ENCODE measurements at places on chromosomes 1 and 21.

DNA sequence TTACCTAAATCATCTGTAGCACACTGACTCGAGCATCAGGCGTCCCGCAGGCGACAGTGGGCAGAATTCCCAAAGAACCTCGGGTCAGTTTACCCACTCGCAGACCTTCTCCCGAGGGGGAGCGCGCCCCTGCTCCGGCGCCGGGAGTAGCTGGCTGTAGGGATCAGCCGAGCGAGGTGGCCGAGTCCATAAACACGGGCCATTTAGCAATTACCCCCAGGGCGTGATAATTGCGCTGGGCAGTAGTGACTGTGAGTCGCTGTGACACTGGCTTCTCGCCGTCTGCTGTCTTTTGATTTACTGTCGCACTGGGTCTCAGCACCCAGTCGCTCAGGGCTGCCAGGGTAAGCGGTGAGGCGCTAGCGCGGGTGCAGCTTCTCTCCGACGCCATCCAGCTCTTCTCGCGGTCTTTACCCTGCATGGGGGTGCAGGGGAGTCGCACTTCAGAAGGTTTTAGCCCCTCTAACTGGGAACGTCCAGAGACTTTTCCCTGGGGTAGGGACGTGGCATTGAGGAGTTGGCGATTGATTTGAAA, 16.2 kb downstream of the HLX start:
- DNase-seq = no peak

DNA sequence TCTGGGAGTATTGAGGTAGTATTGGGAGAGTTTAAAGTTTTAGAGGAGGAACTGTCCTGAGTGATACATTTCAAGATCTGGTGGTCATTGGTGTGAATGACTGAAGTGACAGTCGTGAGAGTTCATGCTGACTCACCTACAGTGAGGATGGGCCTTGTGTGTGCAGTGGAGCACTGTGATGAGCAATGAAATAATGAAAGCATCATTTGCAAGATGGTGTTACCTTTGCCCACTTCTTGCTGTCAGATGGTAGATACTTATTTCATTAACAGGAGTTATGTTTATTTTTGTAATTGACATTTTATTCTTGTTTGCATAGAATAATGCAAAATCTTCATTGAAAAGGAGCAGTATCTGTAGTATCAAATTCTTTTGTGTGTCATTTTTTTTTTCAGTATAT, 29.0 kb downstream of the POU2F1 start:
- DNase-seq = no peak

DNA sequence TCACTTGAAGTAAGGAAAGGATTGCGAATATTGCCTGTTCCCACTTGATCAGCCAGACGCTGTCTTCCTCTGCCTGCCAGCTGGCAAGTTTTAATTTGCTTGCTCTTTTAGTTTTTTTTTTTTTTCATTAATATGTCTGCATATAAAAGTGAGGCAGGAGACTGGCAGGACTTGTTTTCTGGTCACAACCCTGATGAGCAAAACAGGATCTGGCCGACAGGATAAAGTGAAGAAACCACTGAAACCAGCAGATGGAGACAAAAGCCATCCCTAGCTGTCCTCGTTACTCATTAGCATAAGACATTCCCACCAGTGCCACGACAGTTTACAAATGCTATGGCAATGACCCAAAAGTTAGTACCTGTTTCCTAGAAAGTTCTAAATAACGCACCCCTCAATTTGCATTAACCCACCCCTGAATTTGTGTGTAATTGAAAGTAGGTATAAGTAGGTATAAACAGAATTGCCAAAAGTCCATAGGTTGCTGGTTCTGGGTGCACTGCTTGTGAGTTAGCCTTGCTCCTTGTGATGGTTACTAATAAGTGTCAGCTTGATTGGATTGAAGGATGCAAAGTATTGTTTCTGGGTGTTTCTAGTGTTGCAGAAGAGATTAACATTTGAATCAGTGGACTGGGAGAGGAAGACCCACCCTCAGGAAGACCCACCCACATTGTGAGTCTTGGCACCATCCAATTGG, 60.8 kb downstream of the ZNF684 start:
- DNase-seq = peak; percentile 44

GRCh38 chr1:112044745-112045144, 55.3 kb upstream of the KCND3 start:
- no peak for DNase-seq

- DNase-seq = no peak
Measured at GRCh38 chr1:24639881-24640280, 3.2 kb upstream of the SRRM1 start.

- DNase-seq = no peak
Measured at GRCh38 chr21:27406300-27407009, 439.6 kb upstream of the ADAMTS5 start.

DNA sequence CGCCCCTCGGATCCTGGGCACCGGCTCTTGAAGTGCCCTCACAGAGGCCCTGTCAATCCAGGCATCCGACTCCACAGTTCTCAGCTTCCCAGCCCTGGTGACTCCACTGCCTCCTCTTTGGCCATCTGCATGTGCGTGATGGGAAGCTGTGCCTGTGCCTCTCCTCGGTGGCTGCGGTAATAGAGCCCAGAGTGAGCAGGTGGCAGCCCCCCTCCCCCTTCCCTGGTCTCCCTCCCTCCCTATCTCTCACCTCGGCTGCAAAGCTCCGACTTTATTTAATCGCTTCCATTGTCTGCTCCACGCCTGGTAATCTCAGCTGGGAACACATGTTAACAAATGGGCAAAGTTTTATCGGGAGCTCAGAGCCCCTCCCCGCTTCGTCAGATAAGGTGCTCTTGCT, 91.9 kb downstream of the IGSF21 start:
- DNase-seq = no peak

GRCh38 chr1:207172885-207173284, 68.9 kb downstream of the C4BPA start:
- no peak for DNase-seq

DNA sequence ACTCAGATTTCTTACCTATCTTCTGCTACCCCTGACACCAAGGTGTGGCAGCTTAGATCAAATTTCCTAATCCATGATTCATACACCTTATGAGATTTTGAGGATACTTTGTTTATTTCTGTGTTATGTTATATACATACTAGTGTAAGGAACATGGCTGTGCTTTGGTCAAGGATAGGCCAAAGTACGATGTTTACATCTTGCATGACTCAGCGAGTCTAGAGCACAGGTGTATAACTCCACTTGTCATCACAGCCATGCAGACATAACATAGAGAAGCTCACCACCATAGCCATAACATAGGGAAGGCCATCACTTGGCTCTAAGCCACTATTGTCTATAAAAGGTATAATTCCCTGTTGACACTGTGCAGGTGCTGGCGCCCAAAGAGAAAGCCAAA, 61.2 kb downstream of the GBP6 start:
- no peak for DNase-seq

GRCh38 chr1:171372418-171373084, 58.6 kb downstream of the FMO4 start:
- no peak for DNase-seq

DNA sequence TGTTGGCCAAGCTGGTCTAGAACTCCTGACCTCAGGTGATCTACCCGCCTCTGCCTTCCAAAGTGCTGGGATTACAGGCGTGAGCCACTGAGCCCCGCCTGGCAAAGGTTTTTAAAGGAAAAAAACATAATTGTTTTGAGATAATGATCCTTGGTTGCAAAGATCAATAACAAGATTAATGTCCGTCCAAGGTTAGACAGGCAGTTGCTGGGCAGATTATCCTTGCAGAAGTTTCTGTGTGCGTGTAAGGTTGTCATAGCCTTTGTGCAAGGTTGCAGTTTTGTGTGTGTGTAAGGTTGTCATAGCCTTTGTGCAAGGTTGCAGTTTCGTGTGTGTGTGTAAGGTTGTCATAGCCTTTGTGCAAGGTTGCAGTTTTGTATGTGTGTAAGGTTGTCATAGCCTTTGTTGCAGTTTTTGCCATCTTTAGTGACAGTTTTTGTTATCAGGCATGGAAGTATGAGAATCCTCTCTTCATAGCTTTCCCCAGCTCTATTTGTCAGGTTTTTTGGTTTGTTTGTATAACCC, 3.6 kb downstream of the YBEY start:
- no peak for DNase-seq

DNA sequence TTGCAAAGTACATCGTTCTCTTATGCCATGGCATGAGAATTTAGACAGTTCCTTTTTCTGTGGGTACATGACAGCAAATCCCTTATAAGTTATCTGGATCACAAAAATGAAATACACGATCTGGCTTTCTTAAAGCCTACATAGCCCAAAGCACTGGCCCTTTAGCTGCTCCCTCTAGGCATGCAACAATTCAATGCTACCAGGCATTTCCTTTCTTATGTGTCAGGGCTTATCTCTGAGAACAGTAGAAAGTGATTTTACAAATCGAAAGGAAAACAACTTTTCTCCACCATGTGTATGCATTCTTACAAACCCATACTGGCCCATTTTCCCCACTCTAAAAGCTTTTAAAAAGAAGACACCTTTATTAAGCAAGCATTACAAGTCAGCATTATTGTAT, 139.7 kb downstream of the GRIK1 start:
- no peak for DNase-seq

DNA sequence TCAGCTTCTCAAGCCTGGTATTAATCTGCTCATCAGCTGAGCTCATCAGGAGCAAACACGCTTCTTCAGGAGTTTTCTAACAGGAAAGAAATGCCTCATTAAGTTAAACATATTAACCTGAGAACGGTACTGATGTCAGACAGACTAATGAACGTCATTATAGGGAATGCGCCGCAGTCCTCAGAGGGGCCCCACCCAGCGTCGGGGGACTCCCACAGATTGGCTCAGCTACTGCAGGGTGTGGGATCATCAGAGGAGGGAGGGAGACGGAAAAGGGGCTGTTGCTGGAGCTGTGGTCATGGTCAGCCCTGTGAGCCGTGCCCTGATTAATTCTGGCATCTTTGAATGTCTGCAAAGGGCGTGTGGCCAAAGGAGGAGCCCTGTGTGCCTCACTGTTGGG, 348.5 kb downstream of the PTPRU start:
- DNase-seq = no peak

DNA sequence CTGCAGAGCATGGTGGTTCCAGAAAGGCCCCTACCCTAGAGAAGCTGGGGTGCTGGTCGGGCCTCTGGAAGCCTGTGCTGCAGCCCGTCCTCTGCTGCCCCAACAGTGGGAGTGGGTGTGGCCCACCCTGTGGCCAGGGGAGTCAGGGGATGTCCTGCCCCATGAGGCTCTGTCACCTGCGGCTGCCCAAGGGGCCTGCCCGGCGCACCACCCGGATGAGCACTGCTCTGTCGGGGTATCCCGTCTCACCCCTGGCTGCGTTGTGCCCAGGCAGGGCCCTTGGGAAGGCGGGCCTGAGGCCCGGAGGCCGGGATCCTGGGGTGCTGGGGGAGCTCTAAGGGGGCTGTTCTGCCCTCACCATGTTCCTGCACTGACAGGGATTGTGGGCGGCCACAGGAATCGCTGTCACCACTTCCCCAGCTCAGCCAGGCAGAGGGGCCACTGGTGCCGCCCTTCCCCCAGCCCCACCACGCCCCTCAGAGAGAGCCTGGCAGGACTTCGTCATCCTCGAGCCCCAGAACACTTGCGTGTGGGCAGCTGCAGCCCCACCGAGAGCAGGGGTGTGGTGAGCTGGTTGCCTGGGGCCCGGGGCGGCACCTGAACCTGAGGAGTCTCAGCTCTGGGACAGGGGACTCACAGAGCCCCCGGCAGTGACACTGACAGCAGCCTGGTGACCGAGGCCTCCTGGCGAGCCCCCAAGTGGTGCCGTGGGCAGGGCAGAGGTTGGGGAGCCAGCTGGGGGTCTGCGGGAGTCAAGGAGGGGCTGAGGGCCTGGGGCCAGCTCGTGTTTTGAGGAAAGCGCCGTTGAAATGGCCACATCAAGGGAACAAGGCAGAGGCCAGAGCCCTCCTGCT, 20.2 kb downstream of the PANK4 start:
- DNase-seq = no peak

DNA sequence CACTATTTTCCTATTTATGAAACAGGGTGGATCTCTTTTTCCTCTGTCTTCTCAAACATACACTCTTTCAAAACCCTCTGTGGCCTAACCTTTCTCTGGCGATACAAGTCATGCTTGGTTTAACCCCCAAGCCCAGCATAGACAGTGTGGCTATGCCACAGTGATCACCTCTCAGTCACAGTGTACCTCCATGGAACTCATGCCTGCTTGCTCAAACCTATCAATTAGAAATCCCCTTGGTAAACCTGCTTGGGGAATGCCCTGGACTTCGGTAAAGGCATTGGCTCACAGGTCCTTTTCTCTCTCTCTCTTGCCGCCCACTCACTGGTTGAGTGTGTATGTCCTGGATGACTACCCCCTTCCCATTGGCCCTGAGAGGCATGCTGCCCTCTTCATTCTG, 147.5 kb downstream of the CYYR1 start:
- no peak for DNase-seq

- no peak for DNase-seq
Measured at GRCh38 chr1:89484092-89485038, 40.3 kb upstream of the LRRC8B start.

DNA sequence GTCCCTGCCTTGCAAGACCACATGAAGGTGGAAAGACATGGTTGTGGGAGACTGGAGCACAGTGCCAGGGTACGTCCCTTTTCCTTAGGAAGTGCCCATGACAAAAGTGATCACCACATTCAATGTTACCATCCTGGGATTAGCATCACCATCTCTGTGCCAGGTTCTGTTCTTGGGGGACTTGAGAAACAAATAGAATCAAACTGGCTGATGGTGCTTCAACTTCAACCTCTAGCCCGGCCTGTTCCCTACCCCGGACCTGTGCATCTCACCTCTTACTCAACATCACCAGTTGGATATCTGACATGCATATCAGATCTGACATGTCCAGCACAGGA, 153.3 kb downstream of the GRIK3 start:
- no peak for DNase-seq

- peak; percentile 1 for DNase-seq
Measured at GRCh38 chr1:12339396-12339795, 109.6 kb downstream of the VPS13D start.

DNA sequence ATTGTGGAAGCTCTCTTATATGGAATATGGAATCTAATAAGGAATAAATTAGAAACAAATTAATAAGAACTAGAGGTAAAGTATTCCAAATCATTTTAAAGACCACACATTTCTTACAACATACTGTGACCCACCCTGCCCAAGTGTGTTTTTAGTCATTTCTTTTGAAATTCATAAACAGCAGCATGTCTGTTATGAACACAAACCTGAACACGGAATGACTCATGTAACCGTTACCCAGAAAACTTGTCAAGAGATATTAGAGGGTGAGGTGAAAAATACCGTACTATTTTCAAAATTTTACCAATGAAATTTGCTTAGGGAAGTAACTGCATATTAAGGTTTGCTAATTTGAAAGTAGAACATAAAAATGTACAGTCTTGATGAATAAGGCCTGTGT, 48.4 kb downstream of the SNX7 start:
- no peak for DNase-seq

DNA sequence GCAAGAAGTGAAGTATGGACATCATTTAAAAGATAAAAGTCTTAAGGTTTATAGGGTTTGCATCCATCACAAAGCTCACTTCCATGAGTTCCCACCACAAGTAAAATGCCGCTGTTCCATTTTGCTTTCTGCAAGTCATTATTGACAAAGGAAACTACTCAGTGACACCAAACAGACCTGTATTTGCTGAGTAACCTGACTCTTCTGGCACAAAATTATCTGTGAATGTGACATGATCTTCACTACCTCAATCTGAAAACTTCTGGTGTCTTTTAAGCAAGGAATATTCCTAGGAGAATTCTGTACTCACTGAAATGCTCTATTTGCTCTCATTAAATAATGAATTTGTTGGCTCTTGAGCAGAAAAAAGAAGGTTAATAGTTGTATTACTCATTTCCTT, 1077.4 kb upstream of the ADGRL4 start:
- no peak for DNase-seq
